ENCODE measurements at places on chromosomes 11 and 22. TPM values are rescaled to one million over a fixed set of nuclear protein-coding genes. Genes with fewer than 3 reads are reported as not detected.

The AQP11 gene
- 0.63 TPM for total RNA-seq

- no peak for DNase-seq
Observed at GRCh38 chr11:87369888-87370287, 332.2 kb downstream of the TMEM135 start.

DNA sequence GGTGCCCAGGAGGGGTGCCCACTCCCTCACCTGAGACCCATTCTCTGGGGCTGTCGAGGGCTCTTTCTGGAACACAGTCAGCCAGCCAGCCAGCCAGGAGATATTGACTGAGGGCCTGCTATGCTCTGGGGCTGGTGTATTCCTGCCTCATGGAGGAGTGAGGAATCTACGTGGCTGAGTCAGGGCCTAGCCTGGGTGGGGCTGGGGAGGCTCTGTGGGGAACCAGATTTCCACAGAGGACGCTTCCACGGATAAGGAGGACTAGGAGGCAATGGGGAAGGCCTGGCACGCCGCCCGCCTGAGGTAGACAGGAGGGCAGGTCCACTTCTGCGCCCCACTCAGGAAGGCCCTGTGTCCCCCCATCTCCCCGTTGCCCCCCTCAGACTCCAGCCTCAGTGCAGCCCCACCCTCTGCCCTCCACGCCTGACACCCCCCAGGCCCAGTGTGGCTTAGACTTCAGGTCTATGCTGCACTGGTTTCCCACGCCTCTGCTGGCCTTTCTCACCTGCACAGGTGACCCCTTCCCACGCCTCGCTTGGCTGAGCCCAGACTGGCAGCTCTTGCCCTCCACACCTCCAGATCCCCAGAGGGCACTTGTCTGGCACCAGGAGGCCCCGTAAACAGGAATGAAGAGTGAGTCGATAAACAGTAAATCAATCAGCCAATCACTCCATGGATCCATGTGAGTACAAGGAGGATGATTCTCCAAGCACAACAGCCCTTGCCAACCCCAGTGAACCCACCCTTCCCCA is 37.5 kb downstream of the MACROD1 start:
- DNase-seq = no peak

The PPP6R3 gene
- total RNA-seq = 154 TPM

- DNase-seq = peak; percentile 66
Observed at GRCh38 chr11:9703280-9703679, 39.4 kb downstream of the SWAP70 start.

DNA sequence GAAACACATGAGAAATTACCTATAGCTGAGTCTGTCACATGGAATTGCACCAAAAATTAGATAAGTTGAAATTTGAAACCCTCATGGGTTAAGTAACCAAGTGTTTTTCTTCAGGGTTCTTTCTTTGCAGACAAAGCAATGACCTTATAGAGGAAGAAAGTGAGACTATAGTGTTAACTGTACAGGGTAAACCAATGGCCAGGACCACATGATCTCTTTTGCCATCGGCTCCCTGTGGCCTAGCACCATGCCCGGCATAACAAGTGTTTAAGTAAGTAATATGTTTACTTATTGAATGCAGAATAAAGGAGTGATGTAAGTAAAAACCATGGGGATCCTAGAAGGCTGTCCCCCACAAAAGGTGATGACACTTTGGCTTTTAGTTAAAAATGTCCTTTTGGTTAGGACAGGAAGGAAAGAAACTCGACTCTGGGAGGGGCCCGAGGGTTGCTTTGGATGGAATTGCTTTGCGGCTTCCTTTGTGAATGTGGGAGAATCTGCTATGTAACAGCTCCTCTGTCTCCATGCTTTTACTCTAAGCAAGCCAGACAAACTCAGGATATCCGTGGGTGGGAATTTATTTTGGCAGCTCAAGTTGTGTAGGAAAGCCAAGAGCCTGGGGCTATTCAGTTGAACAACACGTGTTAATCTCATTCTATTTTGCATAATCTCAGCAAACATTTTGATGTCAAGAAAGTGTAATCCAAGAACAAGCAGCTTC is 454.7 kb downstream of the INSC start:
- DNase-seq = no peak

DNA sequence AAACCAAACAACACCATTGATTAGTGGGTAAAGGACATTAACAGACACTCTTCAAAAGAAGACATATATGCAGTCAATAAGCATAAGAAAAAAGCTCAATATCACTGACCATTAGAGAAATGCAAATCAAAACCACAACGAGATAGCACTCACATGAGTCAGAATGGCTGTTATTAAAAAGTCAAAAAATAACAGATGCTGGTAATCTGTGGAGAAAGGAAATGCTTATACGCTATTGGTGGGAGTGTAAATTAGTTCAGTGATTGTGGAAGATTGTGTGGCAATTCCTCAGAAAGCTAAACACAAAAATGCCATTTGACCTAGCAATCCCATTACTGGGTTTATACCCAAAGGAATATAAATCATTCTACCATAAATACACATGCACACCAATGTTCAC is 182.6 kb downstream of the TRPC6 start:
- DNase-seq = no peak

The FAM227A gene
- total RNA-seq = 0.46 TPM

DNA sequence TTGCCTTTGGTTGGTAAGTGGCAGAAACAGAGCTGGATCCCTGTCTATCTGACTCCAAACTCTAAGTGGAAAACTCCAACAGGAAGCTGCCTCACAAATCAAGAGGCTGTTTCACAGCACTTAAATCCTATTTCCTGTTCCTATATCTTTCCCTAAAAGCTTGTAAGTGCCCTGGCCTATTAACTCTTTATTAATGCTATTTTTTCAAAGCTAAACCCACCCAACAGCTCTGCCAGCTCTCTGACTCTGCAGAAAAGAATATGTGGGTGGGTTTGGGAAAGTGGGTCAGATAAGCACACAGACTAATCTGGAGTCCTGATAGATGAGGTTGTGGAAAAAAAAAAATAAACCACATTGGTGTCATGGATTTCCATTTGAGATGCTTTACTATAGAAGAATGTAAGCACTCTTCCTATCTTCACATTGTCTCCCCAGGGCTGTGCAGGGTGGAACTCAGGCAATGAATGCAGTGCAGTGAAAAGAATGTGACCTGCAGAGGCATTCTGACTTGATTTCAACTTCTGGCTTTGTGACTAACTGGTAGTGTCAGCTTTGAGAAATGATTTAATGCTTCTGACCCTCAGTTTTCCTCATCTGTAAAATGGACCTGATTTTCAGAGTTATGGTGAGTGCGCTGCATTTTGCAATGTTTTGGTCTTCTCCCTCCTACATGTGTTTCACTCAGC is 125.6 kb downstream of the AASDHPPT start:
- no peak for DNase-seq

GRCh38 chr11:109401545-109401944 is 20.4 kb upstream of the C11orf87 start:
- no peak for DNase-seq

GRCh38 chr11:64583296-64584262 is 7.4 kb upstream of the SLC22A12 start:
- no peak for DNase-seq

The DGCR6 gene
- total RNA-seq = 0.26 TPM

- no peak for DNase-seq
Observed at GRCh38 chr22:19987394-19988306, 29.0 kb downstream of the ARVCF start.

The VPREB1 gene
- not detected for total RNA-seq

The SCGB2A2 gene
- not detected for total RNA-seq

DNA sequence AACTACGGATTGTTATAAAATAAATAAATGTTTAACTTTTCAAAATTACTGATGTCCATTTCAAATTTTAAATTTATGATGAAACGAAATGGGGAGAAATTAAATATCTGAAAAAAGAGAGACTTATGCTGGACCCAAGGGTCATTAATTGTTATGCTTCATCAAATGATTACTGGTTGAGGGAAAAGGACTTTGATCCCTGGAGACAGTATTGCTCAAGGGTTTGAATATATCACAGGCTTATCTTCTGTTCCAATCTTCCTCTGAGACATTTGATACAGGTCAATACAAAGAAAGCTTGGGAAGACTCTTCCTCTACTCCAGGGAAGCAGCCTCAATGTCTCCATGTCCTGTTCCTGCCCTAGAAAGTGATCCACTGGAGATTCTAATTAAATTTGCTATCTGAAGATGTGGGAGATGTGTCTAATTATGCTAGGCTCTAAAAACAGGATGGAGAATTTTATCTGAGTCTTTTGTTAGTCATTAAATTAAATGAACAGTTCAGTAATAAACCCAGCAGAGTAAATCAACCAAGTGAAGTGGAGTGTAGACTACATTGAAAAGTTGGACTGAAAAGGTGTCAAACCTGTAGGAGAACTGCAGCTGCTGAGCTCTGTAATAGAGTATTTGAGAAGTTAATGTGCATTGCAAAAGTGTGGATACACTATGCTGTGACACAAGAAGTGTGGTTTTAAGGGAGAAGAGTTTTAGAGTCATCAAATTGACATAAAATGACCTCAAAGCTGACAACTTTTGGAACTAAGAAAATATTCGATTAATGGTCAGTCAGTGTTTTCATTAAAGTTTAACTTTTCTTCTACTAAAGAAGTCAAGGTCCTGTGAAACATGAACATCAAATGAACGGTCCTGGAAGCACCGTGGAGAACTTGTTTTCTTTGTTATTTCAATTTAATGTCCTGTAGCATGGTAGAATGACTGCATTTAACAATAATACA is 623.7 kb upstream of the CCDC90B start:
- DNase-seq = no peak

GRCh38 chr11:85531191-85531897 is 95.8 kb downstream of the DLG2 start:
- no peak for DNase-seq

DNA sequence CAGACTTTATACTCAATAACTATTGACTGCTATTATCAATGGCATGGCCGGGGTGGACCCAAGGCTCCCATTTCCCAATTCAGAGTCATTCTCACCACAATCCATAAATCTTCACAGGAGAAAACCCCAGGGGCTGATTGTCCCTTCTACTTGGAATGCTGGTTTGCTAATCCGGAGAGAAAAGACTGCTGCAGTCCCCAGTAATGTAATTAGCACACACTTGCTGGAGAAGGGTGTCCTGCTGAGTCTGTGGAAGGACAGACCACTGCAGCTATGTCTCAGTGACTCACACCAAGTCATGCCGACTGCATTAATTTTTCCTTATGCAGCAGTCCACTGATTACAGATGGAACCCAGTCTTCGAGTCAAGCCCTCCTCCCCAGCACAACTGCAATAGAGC is 5.9 kb upstream of the ETS1 start:
- DNase-seq = no peak

GRCh38 chr11:74141241-74141695 is 29.5 kb downstream of the C2CD3 start:
- DNase-seq = no peak

The SAA2 gene
- total RNA-seq = not detected

GRCh38 chr11:92180664-92181251 is 43.9 kb upstream of the FAT3 start:
- DNase-seq = no peak

DNA sequence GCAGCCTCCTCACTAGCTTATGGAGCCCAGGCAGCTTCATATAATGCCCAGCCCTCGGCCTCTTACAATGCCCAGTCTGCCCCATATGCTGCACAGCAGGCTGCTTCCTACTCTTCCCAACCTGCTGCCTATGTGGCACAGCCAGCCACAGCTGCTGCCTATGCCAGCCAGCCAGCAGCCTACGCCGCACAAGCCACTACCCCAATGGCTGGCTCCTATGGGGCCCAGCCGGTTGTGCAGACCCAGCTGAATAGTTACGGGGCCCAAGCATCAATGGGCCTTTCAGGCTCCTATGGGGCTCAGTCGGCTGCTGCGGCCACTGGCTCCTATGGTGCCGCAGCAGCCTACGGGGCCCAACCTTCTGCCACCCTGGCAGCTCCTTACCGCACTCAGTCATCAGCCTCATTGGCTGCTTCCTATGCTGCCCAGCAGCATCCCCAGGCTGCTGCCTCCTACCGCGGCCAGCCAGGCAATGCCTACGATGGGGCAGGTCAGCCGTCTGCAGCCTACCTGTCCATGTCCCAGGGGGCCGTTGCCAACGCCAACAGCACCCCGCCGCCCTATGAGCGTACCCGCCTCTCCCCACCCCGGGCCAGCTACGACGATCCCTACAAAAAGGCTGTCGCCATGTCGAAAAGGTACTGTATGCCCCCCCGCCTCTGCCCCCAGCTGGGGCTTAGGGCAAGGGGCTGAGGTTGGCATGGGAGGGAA is 8.8 kb downstream of the RBM14 start:
- DNase-seq = no peak

The LYVE1 gene
- 2.2 TPM for total RNA-seq

The SLC25A45 gene
- 1.3 TPM for total RNA-seq

- DNase-seq = no peak
Observed at GRCh38 chr11:82756765-82757639, 23.3 kb upstream of the FAM181B start.

The PAMR1 gene
- total RNA-seq = not detected
